ENCODE measurements at places on chromosomes 7 and 10.

- no peak for DNase-seq
These were observed 701.4 kb downstream of the PARD3 start for GRCh38 chr10:34113504-34114225.

- peak; percentile 6 for DNase-seq
These were observed 529 bp downstream of the ZNF853 start for GRCh38 chr7:6615723-6616555.

DNA sequence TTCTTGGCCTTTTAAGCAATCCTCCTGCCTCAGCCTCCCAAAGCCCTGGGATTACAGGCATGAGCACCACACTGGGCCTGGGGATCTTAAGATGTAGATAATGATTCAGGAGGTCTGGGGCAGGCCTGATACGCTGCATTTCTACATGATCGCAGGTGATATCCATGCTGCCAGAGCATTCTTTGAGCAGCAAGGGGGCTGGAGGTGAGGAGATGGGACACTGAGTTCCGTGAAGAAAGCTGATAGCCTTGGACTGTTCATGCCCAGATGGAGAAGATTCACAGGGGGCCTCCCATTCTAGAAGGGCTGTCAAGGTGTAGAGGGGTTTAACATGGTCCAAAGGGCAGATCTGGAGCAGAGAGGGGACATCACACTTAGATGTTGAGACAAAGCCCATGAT is 480.3 kb downstream of the RPS24 start:
- no peak for DNase-seq

DNA sequence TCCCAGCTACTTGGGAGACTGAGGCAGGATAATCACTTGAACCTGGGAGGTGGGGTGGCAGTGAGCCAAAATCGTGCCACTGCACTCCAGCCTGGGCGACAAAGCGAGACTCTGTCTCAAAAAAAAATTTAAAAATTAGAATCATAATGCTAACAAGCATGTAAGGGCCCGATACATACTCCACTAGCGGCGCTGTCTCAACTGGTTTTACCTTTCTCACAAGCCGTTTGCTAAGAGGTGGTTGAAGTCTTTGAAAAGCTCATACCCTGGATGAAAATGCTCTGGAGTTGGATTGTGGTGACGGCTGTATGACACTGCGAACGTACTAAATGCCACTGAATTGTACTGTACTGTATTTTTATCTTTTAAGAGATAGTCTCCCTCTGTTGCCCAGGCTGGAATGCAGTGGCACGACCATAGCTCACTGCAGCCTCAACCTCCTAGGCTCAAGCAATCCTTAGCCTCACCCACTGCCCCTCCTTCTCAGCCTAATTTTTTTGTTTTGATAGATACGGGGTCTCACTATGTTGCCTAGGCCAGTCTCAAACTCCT is 29.9 kb downstream of the SPOCK2 start:
- DNase-seq, result no peak

DNA sequence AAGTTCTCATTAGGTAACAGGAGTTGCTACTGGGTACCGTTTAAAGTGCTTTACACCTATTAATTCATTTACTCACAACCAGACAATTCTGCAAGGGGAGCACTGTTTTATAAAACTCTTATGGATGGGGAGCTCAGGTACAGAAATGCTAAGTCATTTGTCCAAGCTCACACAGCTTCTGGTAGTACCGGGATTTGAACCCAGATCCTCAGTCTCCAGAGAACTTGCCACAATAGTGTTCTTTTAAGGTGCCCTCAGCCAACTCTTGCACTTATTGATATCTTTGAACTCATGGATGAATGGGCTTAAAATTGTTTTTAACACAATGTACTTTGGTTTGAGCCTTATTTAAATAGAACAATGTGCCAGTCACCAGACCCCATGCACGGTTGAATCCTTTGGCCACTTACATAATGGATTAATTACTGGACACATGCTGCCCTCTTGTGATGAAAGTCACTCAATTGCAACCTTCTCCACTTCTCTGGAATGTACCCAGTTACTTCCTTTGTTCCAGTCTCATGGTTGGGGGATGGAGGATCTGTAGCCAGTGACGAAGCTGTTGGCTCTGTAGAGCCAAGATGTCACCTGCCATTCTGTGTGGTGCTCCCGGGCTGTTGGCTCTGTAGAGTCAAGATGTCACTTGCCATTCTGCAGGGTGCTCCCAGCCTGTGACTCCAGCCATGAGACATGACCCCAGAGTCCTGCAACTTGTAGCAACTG is 65.6 kb downstream of the NOD1 start:
- DNase-seq, result no peak

DNA sequence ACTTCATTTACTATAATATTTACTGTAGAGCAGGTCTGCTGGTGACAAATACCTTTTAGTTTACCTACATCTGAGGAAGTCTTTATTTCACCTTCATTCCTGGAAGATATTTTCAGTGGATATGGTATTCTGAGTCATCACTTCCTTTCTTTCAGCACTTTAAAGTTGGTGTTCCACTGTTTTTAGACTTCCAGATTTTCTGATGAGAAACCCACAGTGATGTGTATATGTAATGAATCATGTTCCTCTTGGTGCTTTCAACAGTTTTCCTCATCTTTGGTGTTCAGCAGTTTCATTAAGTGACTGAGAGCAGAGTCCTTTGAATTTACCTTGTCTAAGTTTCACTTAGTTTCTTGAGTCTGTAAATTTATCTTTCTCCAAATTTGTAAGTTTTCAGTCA is 36.4 kb downstream of the COPG2 start:
- no peak for DNase-seq

DNA sequence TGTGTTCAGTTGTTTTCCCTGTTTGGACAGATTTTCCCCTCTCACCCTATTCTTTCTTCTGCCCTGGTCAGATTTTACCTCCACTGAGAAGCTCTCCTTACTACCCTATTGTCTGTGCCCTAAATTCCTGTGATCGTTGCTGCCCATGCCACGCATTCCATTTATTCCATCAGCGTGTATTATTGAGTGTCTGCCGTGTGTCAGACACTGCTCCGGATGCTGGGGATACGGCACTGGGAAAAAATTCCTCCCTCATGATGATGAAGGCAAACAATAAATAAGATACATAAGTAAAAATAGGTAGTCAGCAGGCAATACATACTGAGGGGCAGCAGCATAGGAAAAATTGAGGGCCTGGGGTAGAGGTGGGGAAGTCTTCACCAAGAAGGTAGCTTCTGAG is 86.8 kb downstream of the FANK1 start:
- DNase-seq, result no peak

GRCh38 chr10:92761571-92761970 is 71.8 kb downstream of the HHEX start:
- no peak for DNase-seq

- DNase-seq, result no peak
These were observed 365.9 kb downstream of the REEP3 start for GRCh38 chr10:63887023-63887589.

DNA sequence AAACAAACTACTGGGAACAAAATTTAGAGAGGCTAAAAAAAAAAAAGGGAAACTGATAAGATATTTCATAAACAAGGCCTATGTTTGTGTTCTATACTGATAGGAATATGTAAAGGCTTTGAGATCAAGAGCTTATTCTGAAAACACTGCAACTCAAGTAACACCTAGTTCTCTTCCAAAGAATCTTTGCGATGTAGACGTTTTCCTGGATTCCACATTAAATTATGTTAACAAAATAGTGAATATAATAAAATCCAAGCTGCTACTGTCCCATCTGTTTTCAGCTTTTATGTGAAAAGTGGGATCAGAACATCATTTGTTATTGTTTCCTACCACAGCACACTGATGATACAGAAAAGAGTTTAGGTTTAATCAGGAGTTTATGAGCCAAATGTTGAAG is 53.0 kb upstream of the RNF148 start:
- no peak for DNase-seq

DNA sequence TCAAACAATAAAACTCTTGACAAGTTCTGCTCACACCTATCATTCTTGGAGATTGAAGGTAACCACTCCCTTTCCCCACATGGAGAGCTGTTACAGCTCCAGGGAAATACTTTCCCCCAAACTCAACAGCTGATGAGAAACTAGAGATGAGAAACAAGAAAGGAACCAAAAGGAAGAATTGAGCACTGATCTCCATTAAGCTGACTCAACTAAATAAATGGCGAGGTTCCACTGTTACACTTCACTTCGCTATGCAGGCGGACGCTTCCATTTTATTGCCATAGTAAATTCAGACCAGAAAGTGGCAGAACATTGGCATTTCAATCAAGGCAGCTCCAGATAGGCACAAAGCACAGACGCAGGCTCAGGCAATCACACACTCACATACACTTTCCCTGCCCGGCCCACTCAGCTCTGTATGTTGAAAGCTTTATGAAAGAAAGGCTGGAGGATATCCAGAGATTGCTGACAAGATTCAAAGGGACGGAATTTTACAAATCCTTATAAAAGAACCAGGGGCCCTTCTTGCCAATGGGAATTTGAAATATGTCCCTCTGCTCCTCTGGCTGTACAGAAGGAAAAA is 11.5 kb upstream of the YAE1 start:
- DNase-seq, result no peak

- DNase-seq, result no peak
These were observed 39.3 kb upstream of the MMD2 start for GRCh38 chr7:4998244-4998643.

DNA sequence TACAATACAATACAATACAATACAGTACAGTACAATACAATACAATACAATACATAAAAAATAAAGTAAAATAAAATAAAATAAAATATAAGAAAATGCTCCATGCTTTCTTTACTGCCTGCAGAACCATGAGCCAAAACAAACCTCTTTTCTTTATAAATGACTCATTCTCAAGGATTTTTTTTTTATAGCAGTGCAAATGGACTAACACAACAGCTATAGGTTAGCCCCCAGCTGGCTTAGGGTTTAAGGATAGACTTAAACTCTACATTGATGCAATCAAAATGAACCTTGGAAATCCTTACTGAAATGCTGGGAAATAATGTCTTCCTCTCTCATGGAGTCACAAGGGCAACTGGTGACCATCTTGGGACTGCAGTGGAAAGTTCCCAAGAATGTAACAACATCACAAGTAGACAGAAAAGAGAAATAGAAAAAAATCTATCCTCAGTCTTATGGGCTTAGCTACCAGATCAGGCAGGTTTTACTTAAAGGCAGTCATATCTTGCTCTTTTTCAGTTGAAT is 348.9 kb downstream of the ARL4A start:
- no peak for DNase-seq

- DNase-seq, result no peak
These were observed 60.2 kb downstream of the PRKAG2 start for GRCh38 chr7:151816562-151817314.

DNA sequence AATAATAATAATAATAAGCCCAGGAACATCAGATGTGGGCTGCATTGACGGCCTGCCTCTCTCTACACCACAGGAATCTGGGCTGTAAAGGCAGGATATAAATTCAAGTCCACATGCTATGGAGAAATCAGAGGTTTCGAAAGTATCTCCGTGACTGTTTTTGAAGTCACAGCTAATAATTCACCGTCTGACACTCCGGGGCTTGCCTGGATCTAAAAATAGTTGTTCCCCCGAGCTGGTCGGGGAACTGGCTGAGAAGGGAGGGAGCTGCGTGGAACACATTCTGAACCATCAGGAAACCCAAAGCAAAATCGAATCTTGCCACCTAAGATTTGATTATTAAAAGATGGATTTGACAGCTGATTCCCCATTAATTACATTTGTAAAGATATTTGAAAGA is 35.4 kb downstream of the KLF6 start:
- no peak for DNase-seq

DNA sequence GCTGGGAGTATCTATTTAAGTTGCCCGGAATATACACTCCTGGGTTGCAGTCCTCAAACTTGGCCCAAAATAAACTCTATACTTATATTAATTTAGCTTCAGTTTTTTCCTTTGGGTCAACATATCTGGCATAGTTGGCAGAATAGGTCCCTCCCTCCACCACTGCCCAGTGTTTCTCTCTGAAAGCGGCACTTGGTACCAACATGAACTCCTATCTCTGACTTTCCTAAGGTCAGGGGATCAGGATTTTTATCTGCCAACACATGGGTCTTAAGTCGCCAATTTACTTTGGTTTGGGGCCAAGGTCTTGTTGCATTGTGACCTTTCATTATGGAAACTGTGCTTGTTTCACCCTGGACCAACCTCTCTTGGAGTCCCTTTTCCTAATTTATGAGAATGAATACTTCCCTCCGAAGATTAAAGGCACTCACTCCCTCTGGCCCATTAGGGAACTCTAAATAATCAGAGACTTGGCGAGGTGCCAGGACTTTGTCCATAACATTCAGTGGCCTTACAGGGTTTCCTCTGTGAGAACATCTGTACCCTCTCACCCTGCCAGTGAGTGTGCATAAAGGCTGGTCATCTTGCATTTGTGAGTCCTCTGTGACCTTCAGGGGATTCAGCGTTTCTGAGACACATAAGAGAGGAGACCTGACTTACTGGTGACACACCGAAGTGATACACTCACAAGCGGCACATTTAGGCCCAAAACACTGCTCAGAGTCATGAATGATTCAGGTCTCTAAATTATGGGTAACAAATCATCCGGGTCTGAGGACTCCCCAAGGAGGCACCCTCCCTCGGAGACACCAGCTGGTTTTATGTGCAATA is 19.7 kb upstream of the FKBP9 start:
- peak; percentile 44 for DNase-seq

GRCh38 chr10:22852712-22853353 is 75.0 kb upstream of the ARMC3 start:
- no peak for DNase-seq

GRCh38 chr7:30816645-30817370 is 45.6 kb downstream of the MINDY4 start:
- DNase-seq, result peak; percentile 50

DNA sequence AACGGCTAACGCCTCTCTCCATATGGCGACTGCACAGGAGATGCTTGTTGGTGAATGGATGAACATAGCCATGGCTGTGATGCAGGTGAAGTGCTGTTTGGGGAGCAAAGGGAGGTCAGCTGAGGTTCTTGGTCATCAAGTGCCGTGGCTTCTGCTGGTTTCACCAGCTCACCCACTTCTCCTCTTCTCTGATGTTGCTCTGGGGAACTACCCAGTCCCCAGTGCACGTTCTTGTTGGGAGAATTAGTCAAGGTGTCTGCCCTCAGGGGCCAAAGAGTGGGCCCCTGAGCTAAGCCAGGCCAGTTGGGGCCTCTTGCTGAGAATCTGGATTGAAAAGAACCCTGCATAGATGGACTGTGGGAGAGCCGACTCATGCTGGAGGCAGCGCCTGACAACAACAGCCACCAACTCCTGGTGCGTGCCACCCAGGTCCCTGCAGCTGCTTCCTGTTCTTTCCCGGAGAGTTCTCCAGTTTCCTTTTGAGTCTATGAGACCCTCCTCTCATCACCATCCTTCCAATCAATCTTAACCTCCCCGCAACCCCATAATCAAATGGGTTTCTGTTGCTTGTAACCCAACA is 3.0 kb downstream of the BTBD16 start:
- DNase-seq, result no peak

- no peak for DNase-seq
These were observed 136.5 kb downstream of the SFMBT2 start for GRCh38 chr10:7274293-7274692.

All from DMS79 (cell line).